ENCODE measurements at places on chromosomes 6 and 20. TPM values are rescaled to one million over a fixed set of nuclear protein-coding genes. Genes with fewer than 3 reads are reported as not detected.

The LIME1 gene
- 1.7 TPM for total RNA-seq

The MYLK4 gene
- total RNA-seq: 0.47 TPM

The PET117 gene
- 12.9 TPM for total RNA-seq

The EYA4 gene
- 0.47 TPM for total RNA-seq

DNA sequence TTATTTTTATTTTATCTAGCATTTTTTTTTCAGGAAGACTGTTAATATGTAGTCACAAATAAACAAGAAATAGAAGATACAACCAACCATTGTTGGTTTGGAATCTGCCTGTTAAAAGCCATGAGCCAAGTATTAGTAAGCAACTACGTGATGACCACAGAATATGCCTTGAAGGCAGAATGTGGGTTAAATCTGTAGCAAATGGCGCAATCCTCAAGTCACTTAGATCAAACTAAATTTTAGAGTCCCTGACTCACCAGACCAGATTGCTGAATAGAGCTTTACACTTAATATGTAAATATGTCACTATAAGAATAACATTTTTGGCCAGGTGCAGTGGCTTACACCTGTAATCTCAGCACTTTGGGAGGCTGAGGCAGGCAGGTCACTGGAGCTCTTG lies 800.1 kb upstream of the CITED2 start:
- DNase-seq: no peak

DNA sequence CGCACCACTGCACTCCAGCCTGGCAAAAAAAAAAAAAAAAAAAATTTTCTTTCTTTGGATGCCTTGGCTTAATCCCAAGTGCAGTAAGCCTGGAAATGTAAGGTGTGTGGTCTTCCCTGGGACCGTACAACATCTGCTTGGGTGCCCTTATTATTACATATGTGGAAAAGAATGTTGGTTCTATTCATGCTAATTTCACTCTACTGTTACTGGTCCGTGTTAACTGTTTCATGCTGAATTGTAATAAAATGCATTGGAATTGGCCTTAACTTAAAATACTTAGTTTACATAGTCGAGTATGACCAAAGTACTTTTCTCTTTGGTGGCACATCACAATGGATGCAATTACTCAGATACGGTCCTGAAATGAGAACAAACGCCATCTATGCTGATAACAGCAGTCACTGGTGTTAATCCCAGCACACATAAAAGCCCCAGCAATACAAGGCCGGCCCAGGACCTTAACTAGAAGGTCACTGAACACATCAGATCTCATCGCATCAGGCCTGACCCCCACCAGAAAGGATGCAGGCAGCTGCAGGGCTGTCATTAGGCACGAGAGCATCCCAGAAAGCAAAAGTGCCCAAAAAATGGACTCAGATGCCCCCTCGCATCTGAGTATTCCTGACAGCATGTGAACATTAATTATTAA lies 1.2 kb downstream of the SERPINB6 start:
- DNase-seq: no peak
